ENCODE measurements at places on chromosomes 7 and 10. TPM values are rescaled to one million over a fixed set of nuclear protein-coding genes. Genes with fewer than 3 reads are reported as not detected.

The FAM13C gene
- not detected for total RNA-seq

The PIP gene
- not detected for total RNA-seq

The LIPJ gene
- total RNA-seq = not detected

The CALCR gene
- not detected for total RNA-seq

The IL6 gene
- 1.5 TPM for total RNA-seq

The MYO3A gene
- total RNA-seq = not detected

The LRRC4 gene
- total RNA-seq = 0.34 TPM

- H3K4me1 ChIP-seq = peaks cover 17% of the 10 kb centered on the region
- DNase-seq = no peak
- no peak overlapping the region for H3K27ac ChIP-seq
- H3K27me3 ChIP-seq = no peaks in the 10 kb centered on the region
Measured at GRCh38 chr10:71338728-71339495, 19.9 kb downstream of the SLC29A3 start.

GRCh38 chr10:129101232-129101980 lies 365.6 kb upstream of the MGMT start:
- H3K4me1 ChIP-seq = no peaks in the 10 kb centered on the region
- DNase-seq = no peak
- H3K36me3 ChIP-seq = no peaks in the 10 kb centered on the region
- no peak overlapping the region for H3K27ac ChIP-seq
- H3K27me3 ChIP-seq = no peaks in the 10 kb centered on the region

- H3K27me3 ChIP-seq = no peaks in the 10 kb centered on the region
- H3K4me3 ChIP-seq = no peak overlapping the region
- peak overlapping the region; percentile 47 for H3K27ac ChIP-seq
- no peaks in the 10 kb centered on the region for H3K36me3 ChIP-seq
Measured at GRCh38 chr7:135704074-135704473, 23.9 kb downstream of the SLC13A4 start.

- no peak for DNase-seq
- H3K27me3 ChIP-seq = no peaks in the 10 kb centered on the region
Measured at GRCh38 chr7:12738665-12739064, 51.2 kb downstream of the ARL4A start.

DNA sequence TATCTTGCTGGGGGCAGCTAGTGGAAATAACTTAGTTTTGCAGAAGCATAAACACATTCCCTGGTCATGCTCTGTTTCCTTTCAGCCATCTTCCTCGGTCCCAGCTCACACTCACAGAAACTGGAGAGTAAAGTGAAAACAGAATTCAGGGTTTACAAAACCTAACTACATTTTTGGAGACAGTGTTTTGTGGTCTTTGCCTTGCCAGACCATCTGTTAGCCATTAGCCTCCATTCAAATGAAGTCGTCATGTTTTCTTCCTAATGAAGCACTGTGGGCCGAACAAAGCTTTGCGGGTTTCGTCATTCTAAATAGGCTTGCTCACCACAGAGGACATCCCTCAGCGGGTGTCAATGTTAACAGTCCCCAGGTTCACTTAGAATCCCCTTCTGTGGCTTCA lies 214.6 kb upstream of the TMEM72 start:
- H3K4me3 ChIP-seq = no peak overlapping the region
- H3K27me3 ChIP-seq = no peaks in the 10 kb centered on the region
- H3K36me3 ChIP-seq = no peaks in the 10 kb centered on the region
- DNase-seq = no peak
- H3K27ac ChIP-seq = no peak overlapping the region

- no peak overlapping the region for H3K4me3 ChIP-seq
- no peaks in the 10 kb centered on the region for H3K36me3 ChIP-seq
- H3K27ac ChIP-seq = peak overlapping the region; percentile 34
- no peaks in the 10 kb centered on the region for H3K4me1 ChIP-seq
Measured at GRCh38 chr7:55339033-55340000, 25.8 kb upstream of the LANCL2 start.

GRCh38 chr7:42161719-42162118 lies 75.3 kb downstream of the GLI3 start:
- no peak overlapping the region for H3K27ac ChIP-seq
- no peaks in the 10 kb centered on the region for H3K4me1 ChIP-seq
- no peak overlapping the region for H3K4me3 ChIP-seq

GRCh38 chr7:18019555-18019954 lies 8.1 kb downstream of the PRPS1L1 start:
- no peak overlapping the region for H3K4me3 ChIP-seq
- H3K4me1 ChIP-seq = no peaks in the 10 kb centered on the region
- peaks cover 22% of the 10 kb centered on the region for H3K27me3 ChIP-seq
- H3K27ac ChIP-seq = no peak overlapping the region
- no peak for DNase-seq

DNA sequence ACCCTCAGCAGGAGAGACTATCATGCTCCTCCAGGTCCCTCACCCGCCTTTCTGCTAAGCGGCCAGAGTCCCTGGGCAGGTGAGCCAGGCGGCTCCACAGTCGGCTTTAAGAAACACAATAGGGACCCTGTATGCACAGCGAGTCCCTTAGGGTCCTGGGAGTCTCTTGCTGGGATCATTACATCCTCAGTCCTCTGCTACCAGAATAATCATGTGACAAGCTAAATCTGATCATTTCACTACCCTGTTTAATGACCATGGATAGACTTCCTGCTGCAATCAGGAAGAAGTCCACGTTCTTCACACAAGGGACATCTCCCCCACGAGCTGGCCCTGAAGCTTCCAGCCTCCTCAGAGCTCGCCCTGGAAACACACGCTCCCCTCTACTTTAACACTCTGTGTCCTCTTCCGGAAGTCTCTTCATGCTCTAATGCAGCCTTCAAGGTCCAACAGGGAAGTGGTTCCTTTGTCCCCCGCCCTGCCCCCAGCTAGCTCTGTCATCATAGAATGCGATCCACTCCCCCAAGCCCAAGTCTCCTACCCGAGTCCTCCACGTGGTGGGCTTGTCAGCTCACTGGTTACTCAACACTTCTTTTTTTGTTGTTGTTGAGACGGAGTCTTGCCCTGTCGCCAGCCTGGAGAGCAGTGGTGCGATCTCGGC lies 101.5 kb downstream of the RNF216 start:
- no peak overlapping the region for H3K27ac ChIP-seq
- no peaks in the 10 kb centered on the region for H3K36me3 ChIP-seq
- H3K4me1 ChIP-seq = peaks cover 42% of the 10 kb centered on the region
- no peak for DNase-seq
- H3K27me3 ChIP-seq = no peaks in the 10 kb centered on the region

DNA sequence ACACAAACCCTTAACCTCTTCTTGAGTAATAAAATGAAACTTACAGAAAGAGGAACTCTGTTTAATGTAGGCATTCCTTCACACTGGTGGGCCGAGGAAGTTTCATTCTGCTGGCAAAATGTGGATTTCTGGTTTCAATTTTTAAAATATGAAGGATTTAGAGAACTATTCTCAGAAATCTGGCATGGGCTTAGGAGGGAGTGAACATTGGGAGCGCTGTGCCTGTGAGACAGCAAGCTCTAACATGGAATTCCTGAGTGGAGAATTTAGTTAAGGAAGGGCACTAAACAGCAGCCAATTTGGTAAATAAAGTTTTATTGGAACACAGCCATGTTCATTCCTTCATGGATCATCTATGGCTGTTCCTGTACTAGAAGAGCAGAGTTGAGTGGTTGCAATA lies 751.8 kb upstream of the IGFBP3 start:
- H3K27ac ChIP-seq = no peak overlapping the region
- no peaks in the 10 kb centered on the region for H3K36me3 ChIP-seq
- H3K27me3 ChIP-seq = no peaks in the 10 kb centered on the region
- H3K4me3 ChIP-seq = no peak overlapping the region
- no peak for DNase-seq

- no peak overlapping the region for H3K4me3 ChIP-seq
- peaks cover 33% of the 10 kb centered on the region for H3K27me3 ChIP-seq
- H3K27ac ChIP-seq = peak overlapping the region; percentile 16
- peaks cover 2% of the 10 kb centered on the region for H3K36me3 ChIP-seq
- DNase-seq = no peak
Measured at GRCh38 chr7:116588225-116588624, 63.4 kb downstream of the CAV1 start.

- H3K27me3 ChIP-seq = no peaks in the 10 kb centered on the region
- H3K36me3 ChIP-seq = peaks cover 2% of the 10 kb centered on the region
- H3K4me3 ChIP-seq = no peak overlapping the region
- peaks cover 2% of the 10 kb centered on the region for H3K4me1 ChIP-seq
- no peak for DNase-seq
- no peak overlapping the region for H3K27ac ChIP-seq
Measured at GRCh38 chr10:5492929-5493576, 6.3 kb downstream of the CALML5 start.

DNA sequence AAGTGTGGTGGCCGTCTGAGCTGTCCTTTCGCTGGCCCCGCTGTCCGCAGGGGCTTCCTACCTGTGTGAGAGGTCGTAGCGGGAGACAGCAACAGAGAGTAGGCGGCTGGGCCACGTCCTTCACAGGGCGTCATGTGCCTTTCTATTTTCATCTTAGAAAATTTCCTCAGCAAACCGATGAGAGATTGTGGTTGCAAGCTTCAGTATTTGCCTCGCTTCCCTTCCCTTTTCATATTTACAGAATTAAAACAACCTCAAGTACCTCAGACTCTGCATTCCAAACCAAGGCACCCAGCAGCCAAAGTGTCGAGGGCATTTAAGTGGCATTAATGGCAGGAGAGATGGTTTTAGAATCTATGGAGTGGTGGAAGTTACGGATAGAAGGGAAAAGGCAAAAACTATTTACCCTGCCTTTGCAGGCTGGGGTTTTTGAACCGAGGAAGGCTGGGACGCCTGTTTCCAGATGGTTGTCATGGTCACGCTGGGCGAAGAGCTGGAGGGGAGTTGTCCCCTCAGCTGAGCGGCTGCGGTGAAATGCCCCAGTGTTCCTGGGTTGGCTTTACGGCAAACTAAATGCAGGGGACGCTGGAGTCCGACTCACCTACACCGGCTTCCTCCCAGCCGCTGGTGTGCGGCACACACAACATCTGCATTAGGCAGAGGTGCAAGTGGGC lies 41.9 kb downstream of the WIPI2 start:
- DNase-seq = no peak
- no peaks in the 10 kb centered on the region for H3K4me1 ChIP-seq
- peak overlapping the region; percentile 61 for H3K4me3 ChIP-seq
- H3K27ac ChIP-seq = peak overlapping the region; percentile 93

DNA sequence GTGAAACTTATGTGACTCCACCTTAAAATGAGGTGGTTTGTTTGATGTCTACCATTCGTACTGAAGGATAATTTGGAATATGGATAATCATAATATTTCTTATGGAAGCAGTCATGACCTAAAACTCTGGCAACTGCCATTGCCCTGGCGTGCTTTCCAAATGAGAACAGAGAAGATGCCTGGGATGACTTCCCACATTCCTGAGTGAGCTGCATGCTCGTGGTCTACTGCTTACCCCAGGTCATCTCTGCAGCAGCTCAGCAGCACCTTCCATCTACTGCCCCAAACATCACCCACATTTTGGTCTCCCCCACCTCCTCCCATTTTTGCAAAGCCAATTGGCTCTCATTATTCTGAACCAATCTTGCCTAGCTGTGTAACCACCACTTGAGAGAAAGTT lies 40.1 kb downstream of the LYZL1 start:
- DNase-seq = no peak
- no peak overlapping the region for H3K27ac ChIP-seq
- H3K4me1 ChIP-seq = no peaks in the 10 kb centered on the region
- peaks cover 50% of the 10 kb centered on the region for H3K27me3 ChIP-seq
- H3K4me3 ChIP-seq = no peak overlapping the region
- no peaks in the 10 kb centered on the region for H3K36me3 ChIP-seq

DNA sequence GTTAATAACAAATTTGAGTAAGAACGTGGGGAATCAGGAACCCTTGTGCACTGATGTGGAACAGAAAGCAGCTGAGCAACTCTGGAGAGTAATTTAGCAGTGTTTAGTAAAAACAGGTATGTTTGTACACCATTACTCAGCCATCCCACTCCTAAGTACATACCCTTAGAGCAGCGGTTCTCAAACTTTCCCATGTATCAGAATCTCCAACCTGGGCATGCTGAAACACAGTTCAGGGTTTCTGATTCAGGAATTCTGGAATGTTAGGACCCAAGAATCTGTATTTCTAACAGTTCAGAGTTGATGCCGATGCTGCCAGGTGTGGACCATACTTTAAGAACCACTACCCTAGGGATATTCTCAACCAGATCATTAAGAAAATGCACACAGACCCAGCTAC lies 5.1 kb downstream of the SGMS1 start:
- no peaks in the 10 kb centered on the region for H3K27me3 ChIP-seq
- peak overlapping the region; percentile 58 for H3K4me3 ChIP-seq
- no peaks in the 10 kb centered on the region for H3K36me3 ChIP-seq
- H3K27ac ChIP-seq = peak overlapping the region; percentile 98
- peaks cover 38% of the 10 kb centered on the region for H3K4me1 ChIP-seq
- DNase-seq = no peak
